GOT3 (cell line): ENCODE measurements at places on chromosomes 12 and 14.

GRCh38 chr12:15423629-15424028, 101.3 kb downstream of the PTPRO start:
- no peak for DNase-seq

DNA sequence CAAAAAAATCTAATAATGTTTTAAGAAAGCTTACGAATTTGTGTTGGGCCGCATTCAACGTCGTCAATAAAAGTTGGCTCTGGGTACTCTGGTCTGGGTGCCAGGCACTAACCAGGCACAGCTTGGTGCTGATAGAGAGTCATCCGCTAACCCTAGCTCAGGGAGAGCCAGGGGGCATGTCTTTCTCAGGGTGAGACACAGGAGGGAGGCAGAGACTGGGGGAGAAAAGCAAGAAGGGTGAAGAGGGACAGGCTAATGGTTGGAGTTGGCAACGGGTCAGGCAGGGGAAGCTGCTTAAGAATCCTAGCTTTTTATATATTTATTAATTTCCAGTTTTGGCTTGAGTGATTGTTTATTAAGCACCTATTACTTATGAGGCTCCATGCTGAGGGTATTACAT, 105.0 kb downstream of the CMKLR1 start:
- DNase-seq: no peak

DNA sequence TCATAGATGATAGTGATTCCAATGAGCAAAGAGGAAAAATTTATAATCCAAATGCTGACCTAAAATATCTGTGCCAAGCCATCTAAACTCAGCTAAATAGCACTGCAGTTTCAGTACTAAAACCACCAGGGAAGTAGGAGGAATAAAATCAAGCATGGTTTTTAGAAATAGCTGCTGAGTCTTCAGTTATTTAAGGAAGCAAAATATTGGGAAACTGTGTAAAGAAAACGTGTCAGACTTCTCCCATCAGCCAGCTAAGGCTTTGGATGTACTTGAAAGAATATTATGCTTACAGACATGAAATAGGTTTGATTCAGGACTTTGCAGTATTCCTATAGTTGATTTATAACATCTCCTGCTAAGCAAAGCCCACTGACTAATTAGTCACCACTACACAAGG, 24.7 kb downstream of the CLEC2D start:
- no peak for DNase-seq

GRCh38 chr12:24954261-24954660, 5.4 kb upstream of the BCAT1 start:
- no peak for DNase-seq

DNA sequence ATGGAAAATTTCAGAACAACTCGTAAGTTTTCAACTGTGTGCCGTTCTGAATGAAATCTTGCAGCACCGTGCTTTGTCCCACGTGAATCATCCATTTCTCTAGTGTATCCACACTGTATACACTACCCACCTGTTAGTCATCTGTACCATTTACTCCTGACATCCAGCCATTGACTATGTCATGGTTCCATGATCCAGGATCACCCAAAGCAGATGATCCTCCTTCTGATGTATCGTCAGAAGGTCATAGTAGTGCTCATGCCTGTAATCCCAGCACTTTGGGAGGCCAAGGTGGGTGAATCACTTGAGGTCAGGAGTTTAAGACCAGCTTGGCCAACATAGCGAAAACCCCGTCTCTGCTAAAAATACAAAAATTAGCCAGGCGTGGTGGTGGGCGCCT, 122.9 kb downstream of the PPHLN1 start:
- DNase-seq: no peak

GRCh38 chr14:49319810-49320209, 266.4 kb downstream of the RPS29 start:
- DNase-seq: no peak

DNA sequence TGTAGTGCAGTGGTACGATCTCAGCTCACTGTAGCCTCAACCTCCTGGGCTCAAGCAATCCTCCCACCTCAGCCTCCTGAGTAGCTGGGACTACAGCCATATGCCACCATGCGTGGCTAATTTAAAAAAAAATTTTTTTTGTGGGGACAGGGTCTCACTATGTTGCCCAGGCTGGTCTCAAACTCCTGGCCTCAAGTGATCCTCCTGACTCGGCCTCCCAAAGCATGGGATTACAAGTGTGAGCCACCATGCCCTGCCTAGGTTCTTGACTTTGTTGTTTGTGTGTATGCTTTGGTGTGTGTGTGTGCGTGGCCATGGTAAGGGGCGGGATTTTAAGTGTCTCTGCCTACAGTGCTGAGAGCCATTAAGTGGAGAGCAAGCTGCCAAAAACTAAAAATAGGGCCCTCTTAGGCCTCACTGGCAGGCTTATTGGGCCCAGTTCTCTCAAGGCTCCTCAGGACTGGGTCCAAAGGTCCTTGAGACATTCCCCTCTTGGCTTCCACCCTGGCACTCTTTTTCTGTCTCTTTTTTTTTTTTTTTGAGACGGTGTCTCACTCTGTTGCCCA, 5.1 kb downstream of the COX14 start:
- no peak for DNase-seq

- DNase-seq: no peak
Measured at GRCh38 chr12:107554941-107555340, 130.7 kb upstream of the PWP1 start.

DNA sequence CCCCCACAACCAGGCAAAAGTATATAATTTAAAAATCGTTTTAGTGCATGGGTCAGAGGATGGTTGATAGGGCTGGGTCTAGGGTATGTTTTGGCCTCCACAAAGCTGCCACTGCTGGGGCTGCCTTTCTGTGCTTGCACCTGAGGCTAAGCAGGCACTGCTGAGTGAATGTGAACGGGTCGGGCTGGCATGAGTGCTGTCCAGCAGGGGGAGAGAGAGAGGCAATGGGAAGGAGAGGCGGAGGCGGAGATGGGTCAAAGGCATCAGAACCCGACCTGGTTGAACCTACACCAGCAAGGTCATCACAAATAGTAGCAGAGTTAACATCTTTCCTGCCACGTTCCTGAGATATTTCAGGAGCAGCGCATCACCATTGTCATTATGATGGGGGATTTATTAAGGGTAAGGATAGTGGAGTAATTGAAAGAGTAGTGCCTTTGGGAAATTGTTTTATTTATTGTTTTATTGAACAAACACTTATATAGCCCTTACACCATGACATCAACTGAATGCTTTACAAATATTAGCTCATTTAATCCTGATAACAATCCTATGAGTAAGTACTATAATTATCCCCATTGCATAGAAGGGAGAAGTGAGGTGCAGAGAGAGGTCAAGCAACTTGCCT, 5.8 kb upstream of the NRXN3 start:
- DNase-seq: no peak

GRCh38 chr12:8031872-8032241, 659 bp upstream of the FOXJ2 start:
- DNase-seq: no peak

GRCh38 chr12:2057041-2057794, 4.4 kb downstream of the CACNA1C start:
- DNase-seq: no peak

DNA sequence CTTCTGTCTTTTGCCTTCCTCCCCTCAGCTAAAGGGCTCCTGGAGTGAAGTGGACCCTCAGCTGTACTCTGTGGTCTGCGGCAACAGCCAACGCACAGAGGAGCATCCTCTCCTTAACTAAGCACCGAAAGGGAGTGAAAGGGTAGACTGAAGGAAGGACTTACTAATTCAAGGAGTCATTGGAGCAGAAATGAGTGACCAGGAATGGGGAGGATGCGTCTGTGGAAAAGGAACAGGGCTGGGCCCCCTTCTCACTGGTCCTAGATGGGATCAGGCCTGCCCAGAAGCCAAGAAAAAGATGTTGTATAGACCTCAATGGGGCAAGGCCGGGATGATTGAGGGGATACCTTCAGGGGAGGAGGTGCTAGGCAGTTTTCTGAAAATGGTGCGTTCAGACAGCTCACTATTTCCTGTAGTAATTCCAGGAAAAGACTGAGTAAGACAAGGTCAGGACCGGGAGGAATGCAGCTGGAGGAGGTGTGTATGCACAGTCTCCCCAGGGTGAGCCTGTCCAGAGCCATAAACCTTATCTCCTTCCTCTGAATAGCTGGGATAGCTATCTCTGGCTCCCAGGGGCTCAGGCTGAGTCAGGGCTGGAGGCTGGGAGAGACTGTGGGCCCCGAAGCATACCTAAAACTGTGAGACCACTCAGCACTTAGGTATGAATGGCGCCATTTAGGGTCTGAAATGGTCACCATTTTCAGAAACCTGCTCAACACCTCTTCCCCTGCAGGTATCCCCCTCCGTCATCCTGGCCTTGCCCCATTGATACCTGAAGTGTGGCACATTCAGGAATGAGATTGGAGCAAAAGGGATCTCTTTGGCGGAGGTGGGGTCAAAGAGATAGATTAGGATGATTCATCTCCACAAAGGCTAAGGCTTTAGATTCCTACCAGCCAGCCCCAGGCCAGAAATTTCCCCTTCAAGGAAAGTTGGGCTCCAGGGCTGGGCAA, 20.2 kb upstream of the KRT8 start:
- DNase-seq: no peak

GRCh38 chr12:17456486-17456885, 633.5 kb downstream of the RERGL start:
- no peak for DNase-seq

- DNase-seq: no peak
Measured at GRCh38 chr12:93425736-93426411, 15.9 kb downstream of the UBE2N start.

- no peak for DNase-seq
Measured at GRCh38 chr14:22588526-22589095, 413 bp downstream of the DAD1 start.

DNA sequence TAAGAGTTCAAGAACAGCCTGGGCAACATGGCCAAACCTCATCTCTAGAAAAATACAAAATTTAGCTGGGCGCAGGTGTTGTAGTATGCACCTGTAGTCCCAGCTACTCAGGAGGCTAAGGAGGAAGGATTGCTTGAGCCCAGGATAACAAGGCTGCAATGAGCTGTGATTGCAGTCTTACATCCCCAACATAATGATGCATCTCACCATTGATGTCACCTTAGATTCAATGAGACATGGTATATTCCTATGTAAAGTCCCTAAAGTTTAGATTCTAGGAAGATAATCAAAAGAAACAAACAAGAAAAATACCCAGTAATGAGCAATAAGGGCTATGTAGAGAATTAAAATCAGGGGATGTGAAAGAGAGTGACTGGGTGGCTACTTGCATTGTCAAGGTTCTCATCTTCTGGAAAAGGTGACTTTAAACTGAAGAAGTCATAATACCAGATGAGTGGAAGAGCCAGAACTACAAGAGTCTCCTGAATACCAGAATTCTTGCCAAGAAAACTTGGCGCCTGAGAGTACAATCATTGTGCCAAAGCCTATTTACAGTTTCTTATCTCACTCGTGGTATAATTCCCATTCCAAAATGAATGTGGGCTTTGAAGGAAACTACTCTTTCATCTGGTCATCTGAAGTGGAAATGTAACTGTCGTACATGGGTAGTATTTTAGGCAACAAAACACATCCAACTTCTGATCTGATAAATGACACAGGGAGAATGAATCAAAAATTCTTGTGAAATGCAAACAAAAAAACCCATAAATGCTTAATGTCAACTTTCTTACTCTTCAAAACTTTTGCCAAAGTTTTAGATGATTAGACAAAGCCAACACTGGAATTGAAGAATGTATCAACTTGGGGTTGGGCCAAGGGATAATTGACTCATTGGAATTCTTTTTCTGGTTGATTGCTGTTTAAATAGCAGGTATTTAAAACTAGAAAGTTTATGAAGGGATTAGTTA, 81.1 kb upstream of the ST8SIA1 start:
- DNase-seq: no peak

DNA sequence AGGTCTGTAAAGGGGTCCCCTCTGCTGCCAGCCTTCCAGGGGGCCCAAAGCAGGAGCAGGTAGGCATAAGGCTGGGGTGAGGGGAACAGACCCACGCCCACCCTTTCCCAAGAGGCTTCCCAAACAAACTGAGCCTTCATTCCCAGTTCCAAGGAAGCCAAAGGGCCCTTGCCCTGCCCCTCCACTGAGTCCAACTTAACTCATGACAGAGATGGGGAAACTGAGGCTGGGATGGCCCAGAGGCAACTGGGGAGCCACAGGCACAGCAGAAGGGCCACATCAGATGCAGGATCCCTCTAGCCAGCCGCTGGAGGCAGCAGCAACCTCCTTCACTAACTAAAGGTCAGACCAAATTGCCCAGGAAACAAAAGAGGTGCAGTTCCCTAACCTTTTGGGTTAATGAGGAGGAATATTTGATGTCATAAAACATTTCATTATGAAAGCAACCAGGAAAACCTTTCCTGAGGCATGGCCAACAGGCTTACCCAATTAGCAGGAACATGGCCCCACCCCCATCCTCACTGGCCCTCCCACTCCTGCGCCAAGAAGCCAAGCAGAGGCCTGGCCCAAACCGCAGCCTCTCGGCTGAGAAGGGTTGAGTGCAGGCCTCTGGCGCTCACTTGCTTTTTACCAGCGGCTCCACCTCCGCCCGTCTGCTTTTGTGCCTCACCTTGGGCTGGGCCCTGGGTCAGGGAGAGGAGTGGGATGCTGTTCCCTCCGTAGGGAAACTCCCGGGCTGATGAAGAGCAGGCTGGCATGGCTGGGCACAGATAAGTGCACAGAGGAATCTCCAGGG, 293.5 kb upstream of the RTL1 start:
- DNase-seq: no peak

GRCh38 chr12:52629281-52630007, 11.1 kb upstream of the KRT73 start:
- no peak for DNase-seq

DNA sequence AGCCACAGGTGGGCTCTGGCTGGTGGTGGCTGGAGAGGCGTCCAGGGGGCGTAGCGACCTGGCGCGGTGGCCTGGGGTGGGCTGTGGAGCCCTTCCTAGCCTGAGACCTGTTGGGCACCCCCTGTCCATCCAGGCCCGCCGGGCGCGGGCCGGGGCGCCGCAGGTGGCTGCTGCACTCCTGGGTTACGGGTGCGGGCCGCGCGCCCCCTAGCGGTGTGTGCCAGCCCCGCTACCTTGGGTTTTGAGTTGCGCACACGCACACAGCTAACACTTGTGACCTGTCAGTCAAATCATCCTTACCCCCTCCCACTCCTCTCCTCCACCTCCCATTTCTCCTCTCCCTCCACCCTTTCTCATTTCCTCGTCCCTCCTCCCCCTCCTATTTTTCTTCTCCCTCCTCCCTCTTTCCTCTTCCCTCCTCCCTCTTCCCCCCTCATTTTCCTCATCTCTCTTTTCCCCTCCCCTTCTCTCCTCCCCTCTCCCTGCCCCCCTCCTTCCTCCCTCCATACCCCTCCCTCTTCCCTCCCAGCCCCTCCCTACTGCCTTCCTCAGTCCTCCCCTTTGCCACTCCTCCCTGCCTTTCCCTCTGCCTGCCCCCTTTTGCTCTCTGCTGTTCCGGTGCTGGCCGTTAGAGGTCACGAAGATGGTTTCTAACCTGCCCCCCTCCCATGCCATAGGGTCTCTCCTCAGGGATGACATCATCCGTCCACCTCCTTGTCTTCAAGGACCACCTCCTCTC, 2.3 kb downstream of the MEG3 start:
- DNase-seq: no peak
